ENCODE measurements at places on chromosomes 2 and 18.

DNA sequence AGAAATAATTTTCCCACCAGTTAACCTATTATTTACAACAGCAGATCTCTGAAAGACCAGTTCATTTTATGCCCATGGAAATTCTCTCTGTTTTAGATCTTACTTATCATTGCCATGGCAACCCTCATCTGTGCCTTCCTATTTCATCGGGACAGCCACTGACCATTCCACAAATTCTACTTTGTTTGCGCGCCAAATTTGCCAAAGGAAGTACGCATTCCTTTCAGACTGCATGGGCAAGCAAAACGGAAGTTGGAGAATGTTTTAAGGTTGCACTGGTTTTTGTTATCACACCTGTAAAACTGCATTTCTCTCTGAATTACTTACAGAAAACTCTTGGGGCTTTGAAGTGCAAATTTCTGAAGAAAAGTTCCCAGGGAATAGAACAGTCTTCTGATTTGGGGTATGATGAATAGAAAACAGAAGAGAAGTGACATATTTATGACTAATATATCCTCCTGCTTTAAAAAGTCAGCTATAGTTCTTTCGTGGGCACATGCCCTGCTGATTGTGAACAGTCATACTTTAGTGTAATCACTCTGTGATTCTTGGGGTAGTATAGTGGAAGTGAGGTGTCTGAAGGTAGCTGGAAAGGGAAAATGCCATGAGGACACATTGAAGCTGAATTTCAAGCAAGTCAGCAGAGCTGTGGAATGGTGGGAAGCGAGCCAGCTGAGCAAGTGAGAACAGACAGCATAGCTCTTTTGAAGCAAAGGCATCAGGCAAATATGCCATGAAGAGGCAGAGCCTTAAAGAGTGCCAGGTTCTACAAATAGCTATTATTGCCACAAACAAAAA, 20.9 kb downstream of the NETO1 start:
- DNase-seq, result no peak

- DNase-seq, result no peak
Observed at GRCh38 chr2:233814056-233814835, 36.1 kb downstream of the MROH2A start.

GRCh38 chr2:62209427-62209991, 13.6 kb downstream of the B3GNT2 start:
- no peak for DNase-seq

DNA sequence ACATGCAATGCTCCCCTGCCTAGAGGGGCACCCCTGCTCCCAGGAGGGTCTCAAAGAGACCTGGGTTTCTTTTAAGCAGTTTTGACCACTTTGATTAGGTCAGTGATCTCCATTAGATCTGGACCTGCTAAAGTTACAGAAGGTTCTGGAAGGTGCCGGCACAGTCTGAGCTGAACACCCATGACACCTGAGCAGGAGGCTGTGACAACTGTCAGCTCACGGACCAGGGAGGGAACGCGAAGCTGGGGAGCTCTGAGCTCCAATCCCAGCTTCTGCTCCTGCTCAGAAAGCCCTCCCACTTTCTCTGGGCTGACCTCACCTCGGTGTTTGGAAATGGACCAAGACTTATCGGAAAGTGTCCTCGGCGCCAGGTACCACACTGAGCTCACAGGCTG, 113.8 kb downstream of the NFATC1 start:
- no peak for DNase-seq

DNA sequence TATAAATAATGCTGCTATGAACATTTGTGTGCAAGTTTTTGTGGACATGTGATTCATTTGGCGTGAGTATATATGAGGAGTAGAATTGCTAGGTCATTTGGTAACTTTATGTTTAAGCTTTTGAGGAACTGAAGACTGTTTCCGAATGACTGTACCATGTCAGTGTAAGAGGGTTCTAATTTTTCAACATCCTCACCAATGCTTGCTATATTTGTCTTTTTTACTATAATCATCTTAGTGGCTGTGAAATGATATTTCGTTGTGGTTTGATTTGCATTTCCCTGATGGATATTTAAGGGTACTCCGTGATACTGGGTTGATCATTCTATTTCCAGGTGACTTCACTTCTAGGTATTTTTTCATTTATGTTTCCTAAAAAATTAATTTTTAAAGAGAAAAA, 241.1 kb downstream of the BCL2 start:
- no peak for DNase-seq

DNA sequence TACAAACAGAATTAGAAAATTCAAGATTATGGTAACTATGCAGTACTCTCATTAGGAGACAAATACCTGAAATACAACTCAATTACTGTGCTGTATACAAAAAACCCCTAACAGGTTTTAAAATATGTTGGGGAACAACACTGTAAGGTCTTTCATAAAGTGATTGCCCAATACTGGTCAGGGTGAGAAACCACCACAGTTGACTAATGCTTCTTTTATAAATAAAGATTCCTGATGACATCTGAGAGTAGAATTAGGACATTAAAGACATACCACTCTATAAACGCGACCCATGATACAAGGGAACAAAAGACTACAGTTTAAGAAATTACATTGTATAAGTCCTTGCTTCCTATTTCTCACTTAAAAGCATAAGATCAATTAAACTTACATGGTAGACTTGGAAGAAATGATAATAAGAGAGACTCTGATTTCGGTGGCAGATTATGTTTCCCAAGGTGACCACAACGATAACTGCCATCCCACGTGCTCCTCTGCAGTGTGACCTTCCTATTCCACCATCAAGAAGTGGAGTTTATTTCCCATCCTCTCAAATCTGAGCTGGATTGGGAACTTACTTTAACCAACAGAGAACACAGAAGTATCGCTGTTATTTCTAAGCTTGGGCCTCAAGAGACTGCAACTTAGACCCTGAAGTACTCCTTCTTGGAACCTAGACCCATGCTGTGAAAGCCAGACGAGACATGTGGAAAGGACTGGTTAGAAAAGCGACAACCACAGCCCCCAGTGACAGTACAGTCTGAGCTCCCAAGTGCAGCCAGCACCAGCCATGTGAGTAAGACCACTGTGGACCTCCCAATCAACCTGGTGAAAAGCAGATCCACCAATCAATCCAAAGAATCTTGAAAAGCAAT, 52.3 kb downstream of the ZNF521 start:
- no peak for DNase-seq

DNA sequence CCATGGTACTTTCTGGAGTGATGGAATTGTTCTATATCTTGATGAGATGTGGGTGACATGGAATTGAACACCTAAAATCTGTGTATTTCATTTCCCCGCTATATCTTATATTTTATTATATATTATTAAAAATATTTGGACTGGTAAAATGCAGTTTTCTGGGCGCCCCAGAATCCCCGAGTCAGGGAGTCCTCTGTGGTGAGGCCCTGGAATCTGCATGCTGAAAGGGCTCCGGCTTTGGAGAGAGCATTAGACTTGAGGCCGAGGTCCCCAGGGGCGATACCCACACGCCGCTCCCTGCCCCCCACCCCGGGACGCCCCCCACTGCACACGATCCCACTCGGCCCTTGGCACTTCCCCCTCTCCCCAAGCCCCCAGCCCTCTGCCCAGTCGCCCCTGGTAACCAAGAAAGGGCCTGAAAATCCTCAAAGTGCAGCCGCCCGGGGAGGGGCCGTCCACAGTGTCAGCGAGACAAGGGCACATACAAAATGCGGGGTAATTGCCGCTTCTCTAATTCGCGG, 126.0 kb downstream of the ZFP36L2 start:
- no peak for DNase-seq

DNA sequence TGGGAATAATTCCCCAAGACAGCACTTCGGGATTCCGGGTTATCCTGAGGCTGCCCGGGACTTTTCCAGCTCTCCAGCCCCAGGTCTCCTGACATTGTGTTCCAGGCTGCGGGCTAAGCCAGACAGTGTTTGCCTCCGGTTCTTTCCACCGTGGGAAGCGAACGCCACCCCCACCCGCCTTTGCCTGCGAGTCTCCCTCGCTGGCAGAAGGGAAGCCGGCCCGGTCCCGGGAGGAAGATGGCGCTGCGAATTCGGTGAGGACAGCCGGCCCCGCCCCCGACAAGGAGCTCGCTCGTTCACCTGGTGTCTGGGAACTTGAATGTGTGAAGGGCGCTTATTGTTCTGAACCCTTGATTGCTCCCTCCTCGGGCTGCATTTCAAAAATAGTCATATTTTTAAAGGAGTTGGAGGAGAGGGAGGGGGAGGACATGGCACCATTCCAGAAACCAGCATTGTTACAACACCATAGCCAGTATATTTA, 2.9 kb downstream of the LRATD1 start:
- no peak for DNase-seq

DNA sequence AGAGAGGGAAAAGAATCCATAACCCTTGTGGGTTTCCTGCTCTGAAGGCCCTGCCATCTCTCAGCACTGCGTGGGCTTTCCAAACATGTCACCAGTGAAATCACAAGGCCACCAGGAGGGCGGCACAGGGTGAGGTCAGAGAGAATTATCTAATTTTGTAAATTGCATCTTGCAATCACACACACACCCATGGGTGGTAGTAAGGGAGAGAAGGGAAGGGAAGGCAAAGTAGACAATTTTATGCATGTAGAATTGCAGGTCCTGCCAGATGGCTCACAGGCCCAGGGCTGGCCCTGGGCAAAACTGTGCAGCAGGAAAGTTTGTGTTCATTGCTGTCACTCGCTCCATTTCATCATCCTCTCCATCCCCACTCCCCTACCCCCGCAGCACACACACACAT, 21.0 kb upstream of the ZBTB7C start:
- no peak for DNase-seq

GRCh38 chr2:102396012-102396411, 26.9 kb upstream of the IL18RAP start:
- DNase-seq, result no peak

DNA sequence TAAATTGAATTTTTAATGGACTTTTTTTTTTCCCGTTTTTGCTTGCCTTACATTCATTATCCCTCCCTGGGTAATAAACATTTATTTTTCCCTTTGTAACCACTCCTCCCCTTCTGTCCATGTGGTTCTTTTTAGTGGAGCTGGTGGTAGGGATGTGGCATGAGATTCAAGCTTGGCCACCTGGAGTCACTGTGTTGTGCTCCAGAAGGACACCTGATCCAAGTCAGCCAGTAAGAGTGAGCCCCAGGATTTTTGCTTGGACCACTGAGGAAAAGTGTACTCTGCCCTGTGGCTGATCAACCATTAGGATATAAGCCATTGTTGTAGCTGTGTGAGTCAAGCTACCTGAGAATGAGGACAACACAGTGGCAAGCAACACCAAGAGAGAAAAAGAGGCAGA, 11.1 kb upstream of the ACTR3 start:
- DNase-seq, result no peak

DNA sequence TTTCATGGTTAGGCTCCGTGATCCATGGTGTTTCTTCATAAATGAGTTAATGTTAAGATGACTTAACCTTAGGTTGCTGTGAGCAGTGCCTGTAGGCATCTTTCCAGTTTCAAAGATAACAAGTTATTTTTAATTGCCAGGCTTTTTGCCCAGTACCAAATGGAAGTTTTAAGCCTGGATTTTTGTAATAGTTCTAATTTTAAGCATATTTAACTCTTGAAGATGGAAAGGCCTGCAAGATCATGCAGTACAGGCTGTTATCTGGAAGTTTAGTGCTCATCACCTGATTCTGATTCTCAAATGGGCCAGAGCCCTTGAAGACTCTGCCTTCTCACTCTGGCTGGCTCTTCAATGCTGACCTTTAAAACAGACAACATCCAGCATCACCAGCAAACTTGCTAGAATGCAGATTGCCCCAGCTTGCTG, 141.3 kb downstream of the NCK2 start:
- no peak for DNase-seq

- no peak for DNase-seq
Observed at GRCh38 chr18:22282311-22283115, 113.1 kb downstream of the GATA6 start.

DNA sequence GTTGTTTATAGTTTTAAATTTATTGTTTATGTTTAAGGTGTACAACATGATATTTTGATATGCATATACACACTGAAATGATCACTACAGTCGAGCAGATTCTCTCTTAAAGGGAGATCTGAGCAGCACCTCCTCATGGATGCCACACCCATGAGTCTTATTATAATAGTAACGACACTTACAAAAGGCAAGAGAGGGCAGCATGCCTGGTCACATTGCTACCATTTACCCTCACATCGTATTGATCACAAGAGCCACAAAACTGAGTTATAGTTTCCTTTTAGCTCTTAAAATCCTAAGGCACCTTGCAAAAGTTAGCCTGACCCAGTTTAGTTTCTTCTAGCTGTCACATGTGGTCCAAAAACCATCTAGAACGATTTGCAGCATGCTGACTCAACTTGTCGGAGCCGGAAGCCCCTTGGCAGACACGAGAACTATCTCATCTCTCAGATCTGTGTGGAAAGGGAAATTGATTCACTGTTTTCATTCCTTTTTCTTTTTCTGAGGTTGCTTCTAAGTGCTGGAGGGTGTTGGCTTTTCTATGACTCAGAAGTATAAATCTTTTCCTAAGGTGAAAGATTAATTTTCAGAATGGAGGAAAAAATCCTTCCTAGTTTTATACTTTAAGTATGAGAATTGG, 85.3 kb downstream of the CDC42EP3 start:
- no peak for DNase-seq

DNA sequence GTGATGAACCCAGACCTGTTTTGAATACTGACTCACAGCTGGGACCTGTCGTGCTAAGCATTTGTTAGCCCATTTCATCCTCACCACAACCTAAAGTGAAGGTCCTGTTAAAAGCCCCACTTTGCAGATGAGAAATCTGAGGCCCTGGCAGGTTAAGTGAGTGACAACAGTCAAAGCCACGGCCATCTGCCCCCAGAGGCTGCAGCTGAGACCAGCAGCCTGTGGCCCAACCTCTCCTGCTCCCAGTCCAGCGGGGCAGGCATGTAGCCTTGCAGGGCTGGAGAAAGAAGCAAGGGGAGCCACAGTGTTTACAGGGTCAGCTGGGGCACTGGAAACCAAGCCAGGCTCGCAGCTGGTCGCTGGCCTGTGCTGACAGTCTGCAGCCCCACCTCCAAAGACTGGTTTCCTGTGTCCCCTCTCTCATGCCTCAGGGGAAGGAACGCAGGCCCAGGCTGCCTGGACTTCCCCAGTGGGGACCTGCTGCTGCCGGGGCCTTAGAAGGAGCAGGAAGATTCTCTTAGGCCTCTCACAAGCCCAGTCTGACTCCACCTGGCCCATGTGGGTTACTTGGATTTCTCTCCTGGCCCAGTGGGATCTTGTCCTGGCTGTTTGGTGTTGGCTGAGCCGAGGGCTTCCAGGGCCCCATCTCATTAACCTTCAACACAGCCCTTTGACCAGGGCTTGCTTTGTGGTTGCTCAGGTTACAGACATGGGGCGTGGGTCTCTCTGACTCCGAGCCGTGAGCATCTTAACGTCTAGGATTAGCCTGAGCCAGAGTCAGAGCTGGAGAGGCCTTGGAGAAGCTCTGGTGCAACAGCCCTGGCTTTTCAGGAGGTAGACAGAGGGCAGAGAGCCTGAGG, 1.7 kb downstream of the INPP5D start:
- DNase-seq, result no peak

DNA sequence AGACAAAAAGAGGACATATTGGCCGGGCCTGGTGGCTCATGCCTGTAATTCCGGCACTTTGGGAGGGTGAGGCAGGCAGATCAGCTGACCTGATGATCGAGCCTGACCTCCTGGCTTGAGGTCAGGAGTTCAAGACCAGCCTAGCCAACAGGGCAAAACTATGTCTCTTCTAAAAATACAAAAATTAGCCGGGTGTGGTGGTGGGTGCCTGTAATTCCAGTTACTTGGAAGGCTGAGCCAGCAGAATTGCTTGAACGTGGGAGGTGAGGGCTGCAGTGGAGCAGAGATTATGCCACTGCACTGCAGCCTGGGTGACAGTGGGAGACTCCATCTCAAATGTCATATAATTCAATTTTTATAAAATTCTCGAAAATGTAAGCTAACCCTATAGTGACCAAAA, 84.5 kb downstream of the SEMA4F start:
- no peak for DNase-seq
